Right cardiac atrium (tissue), 5 donors: ENCODE measurements at places on chromosomes 16 and 17.
A peak's percentile ranks its signal among the peaks of the same experiment; 100 is the strongest.

- no peak for DNase-seq
Measured at GRCh38 chr16:85624646-85625045, 11.5 kb downstream of the GSE1 start.

DNA sequence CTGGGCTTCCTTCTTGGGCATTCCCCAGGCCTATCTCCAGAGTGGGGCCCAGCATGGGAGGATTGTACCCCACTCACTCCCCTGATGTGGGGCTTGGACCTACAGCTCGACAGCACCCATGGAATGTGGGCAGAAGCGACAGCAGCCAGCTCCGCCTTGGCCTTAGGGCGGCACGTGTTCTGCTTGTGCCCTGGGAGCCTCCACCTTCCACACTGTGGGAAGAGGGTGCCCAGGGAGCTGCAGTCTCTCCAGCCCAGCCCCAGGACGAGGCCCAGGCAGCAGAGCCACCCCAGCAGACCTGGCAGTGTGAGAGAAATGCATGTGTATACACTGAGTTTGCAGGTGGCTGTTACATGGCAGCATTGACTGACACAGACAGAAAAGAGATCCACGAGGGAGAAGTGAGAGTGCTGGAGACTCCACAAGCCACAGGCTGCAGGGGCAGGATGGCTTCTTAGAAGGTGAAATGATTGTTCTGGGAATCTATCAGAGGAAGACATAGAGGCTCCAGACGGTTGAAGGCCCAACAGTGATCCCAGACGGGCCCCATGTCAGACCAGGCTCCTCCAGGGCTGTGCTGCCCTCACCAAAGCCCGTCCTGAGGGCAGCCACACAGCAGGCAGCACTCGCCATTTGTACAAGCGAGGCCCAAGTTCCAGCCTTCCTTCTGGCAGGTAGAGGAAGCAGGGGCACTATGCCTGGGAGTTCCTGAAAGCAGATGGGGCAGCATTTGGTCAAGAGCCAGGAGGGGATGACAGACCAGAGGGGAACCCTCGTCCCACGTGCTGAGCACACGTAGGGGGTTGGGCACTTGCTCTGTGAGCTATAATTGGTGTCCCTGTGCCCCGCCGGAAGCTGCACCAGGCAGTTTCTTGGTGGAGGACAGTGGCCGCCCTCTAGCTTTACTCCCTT is 2.8 kb upstream of the DNASE1 start:
- no peak for DNase-seq

- no peak for DNase-seq
Measured at GRCh38 chr17:46821482-46822387, 3.2 kb upstream of the WNT3 start.

DNA sequence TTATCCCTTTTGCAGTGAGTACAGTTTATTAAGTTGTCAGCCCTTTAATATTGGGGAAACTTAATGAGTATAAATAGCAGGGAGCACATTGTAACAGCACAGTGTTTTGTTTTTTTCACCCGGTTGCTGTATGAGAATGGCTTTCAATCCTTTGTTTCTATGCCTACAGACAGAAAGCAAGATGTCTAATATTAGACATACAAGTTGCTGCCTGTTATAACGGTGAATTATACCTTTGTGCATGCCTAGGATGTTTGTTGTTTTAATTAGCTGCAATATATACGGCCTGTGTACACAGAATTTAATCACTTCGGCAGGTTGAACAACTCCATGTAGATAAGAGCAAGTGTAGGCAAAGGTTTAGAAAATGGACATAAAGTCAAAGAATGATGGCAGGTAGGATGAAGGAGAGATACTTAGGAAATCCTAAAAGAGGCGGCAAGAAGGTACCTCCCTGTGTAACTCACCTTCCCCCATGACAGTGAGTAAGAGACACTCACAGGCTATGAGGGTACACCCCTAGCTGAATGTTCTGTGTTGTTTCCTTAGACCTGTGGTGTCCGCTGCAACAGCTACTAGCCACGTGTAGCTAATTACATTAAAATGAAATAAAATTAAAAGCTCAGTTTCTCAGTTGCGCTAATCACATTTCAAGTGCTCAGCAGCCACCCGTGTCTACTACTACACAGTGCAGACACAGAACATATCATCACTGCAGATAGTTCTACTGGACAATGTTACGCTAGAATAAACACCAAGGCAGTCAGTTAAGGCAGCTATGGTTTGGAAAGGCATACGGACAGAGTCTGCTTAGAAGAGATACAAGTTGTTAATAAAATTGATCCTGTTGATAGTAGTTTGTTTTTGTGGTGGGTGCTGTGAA is 10.9 kb downstream of the SLC7A6OS start:
- DNase-seq: no peak

- DNase-seq: no peak
Measured at GRCh38 chr16:71956486-71956885, 43.7 kb downstream of the PKD1L3 start.

- DNase-seq: no peak
Measured at GRCh38 chr17:3914312-3914670, 2.0 kb downstream of the P2RX1 start.

DNA sequence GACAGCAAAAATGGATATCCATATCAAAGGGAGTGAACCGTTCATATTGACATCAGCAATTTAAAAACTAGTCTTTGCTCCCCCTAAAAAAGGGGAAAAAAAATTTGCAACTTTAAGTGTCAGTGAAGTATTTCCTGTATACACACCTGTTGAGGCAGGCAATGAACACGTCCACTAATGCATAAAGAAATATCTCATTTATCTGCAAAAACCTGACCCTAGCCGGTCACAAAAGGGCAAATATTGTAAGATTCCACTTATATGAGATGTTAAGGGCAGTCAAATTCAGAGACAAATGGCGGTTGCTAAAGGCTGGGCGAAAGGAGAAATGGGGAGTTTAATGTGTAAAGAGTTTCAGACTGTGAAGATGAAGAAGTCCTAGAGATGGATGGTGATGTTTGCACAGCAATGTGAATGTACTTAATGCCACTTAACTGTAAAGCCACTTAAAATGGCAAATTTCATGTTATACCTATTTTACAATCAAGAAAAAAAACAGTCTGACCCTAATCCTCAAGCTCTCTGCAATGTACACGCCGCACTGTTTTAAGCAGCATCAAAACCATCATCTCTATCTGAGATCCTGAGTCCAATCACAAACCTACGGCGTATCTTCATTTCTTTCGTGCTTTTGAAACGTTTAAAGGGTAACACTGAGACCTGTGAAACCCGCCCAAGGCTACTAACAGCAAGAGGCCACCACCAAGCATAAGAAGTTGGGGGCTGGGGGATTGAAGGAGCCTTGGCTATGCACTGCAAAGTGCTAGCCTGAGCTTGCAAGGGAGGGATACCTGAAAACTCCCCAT is 1.1 kb downstream of the PARN start:
- no peak for DNase-seq

DNA sequence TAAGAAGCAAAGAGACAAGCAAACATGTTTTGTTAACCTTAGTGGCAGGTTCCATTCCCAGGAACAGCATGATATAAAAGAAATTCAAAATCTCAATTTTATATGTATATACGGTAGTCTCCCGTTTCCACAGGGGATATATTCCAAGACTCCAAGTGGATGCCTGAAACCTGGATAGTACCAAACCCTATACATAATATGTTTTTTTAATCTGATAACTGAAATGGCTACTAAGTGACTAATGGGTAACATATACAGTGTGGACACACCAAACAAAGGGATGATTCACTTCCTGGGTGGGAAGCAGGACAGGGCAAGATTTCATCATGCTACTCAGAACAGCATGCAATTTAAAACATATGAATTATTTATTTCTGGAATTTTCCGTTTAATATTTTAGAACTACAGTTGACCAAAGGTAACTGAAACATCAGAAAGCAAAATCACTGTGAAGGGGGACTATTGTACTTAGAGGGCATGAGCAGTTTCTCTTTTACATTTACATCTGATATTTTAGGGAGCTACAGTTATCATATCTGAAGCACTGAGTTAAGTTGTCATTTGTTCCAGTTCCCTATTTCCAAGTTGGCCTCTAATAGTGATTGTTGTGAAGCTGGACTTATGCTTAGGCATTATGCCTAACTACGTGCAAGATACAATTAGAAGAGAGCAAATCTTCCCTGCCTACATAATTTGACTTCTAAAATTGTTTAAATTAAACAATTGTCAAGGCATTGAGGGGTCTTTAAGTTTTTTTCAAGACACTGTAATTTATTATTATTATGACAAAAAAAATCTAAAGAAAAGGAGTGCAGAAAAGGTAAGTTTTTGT is 34.1 kb upstream of the ABCA6 start:
- no peak for DNase-seq

DNA sequence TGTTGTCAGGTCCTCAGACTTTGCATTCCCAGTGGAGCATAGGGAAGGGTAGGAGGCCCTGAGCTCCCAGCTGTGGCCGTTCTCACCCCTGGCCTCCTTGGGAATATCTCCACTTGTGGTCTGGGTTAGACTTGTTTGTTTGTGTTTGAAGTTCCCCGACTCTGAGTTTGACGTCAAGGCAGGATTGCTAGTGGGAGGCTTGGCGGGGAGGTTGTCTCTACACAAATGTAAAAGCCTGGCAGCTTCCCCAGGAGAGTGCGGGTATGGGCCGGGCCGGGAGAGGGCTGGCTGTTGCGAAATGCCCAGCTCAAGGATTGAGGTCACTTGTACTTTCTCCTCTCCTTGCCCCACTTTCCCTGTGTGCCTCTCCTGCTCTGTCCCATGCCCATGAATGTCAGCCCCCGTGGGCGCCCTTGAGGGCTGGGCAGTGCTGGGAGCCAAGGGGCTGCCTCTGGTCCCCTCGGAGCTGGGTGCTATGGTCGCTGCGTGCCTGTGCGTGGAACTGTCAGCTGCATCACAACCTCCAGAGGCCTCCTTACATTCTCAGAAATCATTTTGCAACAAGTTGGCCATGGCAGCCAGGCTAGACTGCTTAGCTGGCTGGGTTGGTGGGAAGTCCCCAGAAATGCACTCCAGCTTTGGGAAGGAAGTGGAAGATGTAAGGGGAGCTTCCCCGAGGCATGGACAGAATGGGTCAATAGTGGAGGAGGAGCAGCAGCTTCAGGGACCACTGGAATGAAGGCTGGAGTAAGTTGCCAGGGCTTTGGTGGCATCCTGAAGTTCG is 84.3 kb downstream of the KSR1 start:
- DNase-seq: peak; percentile 95

- DNase-seq: no peak
Measured at GRCh38 chr17:3669085-3669347, 404 bp downstream of the EMC6 start.

DNA sequence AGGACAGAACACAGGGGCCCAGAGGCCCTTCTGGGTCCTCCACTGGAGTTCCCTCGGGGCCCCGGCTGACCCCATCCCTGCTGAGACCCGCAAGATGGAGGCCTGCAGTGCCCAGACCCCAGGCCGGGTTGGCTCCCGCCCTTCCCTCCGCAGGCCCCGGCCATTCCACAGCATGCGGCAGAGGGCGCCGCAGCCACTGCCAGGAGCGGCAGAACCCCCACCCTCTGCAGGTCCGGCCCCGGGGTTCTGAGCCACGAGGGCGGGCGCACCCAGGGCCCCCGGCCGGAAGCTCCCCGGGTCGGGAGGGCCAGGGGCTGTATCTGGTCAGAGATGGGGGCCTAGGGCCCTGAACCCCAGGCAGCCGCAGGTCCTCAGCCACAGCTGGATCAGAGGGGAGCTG is 2.4 kb upstream of the PERCC1 start:
- DNase-seq: no peak

GRCh38 chr16:53911513-53911912 is 207.6 kb downstream of the FTO start:
- no peak for DNase-seq

DNA sequence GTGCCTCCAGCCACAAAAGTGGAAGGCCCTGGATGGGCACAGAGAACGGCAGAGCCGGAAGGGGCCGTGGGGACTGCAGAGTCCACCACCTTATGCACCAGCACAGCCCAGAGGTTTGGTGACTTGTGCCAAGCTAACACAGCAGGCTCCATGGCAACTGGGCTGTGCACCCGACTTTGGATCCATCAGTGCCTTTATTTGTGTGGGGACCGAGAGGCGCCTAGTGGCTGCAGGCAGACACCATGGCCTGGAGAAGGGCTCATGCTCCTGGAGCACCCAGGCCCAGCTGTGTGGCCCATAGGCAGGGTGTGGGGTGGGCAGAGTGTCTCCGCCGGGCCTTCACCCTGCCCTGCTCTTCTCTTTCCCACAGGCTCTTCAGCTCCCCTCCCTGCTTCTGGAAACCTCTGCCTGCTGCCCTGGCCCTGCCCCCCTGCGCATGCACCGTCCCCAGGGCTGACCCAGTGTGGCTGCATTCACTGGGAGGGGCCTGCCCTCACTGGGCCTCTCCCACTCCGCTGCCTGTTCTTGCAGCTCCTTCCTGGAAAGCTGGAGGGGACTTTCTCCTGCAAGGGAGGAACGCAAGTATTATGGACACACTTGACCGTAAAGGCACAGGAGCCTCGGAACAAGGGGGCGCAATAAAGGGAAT is 10.1 kb downstream of the C16orf90 start:
- DNase-seq: peak; percentile 5
